Vagina (tissue), 2 donors: ENCODE measurements at places on chromosomes 6 and 20. TPM values are rescaled to one million over a fixed set of nuclear protein-coding genes. Genes with fewer than 3 reads are reported as not detected.

Gene EMILIN3
- 5.6 TPM for total RNA-seq

Gene PLTP
- total RNA-seq, result 292 TPM

Gene NHSL1
- total RNA-seq, result 23.1 TPM

Gene SEL1L2
- not detected for total RNA-seq

Gene HLA-DMB
- 10.3 TPM for total RNA-seq

Gene PRICKLE4
- total RNA-seq, result 10.1 TPM

GRCh38 chr20:56552911-56553629 is 20.0 kb downstream of the FAM209B start:
- no peak for DNase-seq

DNA sequence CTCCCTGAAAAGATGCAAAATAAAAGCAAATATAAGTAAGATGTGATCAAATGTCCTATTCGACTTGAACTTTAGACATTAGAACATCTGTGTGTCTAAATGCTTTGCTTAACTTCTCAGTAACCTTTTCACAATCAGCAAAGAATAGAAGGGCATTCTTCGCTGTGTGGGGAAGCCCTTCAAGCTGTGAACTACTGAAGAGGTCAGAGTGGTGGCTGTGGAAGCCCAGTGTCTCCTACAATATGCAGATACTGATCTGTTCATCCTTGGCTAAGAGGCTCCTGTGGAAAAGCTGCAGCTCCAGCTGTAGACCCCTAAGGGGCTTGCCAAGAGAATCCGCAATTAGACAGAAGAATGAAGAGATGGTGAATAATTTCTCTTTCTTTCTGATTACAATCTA is 400.3 kb upstream of the SASH1 start:
- DNase-seq, result no peak

DNA sequence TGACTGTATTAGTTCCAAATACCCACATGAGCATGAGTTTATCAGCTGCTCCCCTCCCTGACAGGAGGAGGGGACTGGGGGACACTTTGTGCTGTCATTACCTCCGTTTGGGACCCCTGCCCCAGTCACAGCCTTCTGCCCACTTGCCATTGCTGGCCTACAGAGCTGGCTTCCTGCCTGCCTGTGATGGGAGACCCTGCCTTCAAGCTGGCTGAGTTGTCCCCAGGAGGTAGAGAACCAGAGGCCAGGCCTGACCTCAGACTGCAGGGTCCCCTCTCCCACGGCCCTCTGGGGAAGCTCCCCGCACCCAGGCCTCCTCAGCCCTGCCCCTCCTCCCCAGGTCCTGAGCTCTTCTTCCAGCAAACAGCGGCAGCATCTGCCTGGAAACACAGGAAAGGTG is 105.5 kb downstream of the JPH2 start:
- DNase-seq, result peak; percentile 72

- DNase-seq, result no peak
Observed at GRCh38 chr6:7150381-7151064, 42.8 kb downstream of the RREB1 start.

- DNase-seq, result no peak
Observed at GRCh38 chr6:125194941-125195340, 41.4 kb downstream of the TPD52L1 start.

DNA sequence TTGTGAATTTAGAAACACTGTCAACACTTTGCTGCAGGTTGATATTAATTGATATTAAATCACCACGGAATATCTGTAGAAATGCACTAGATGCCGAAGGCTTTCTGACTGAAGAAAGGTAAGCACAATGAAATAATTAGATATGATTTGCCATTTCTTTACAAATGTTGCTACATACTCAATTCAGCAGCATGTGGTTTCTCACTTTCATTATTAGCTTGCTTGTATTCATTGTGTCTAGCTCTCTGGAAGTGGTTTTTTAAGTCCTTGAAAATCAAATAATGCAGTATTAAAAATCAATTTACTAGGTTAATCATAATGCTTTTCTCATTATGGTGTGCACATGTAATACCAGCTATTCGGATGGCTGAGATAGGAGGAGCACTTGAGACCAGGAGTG is 231.3 kb upstream of the MARCKS start:
- DNase-seq, result no peak

GRCh38 chr6:170004585-170005210 is 253.3 kb downstream of the ERMARD start:
- no peak for DNase-seq

GRCh38 chr20:62475027-62475771 is 596 bp downstream of the GATA5 start:
- no peak for DNase-seq

- no peak for DNase-seq
Observed at GRCh38 chr20:48826069-48826468, 1.7 kb downstream of the PREX1 start.

- DNase-seq, result no peak
Observed at GRCh38 chr6:142613981-142614380, 312.2 kb downstream of the ADGRG6 start.
